DMS53 (cell line): ENCODE measurements at places on chromosomes 16 and 17.

DNA sequence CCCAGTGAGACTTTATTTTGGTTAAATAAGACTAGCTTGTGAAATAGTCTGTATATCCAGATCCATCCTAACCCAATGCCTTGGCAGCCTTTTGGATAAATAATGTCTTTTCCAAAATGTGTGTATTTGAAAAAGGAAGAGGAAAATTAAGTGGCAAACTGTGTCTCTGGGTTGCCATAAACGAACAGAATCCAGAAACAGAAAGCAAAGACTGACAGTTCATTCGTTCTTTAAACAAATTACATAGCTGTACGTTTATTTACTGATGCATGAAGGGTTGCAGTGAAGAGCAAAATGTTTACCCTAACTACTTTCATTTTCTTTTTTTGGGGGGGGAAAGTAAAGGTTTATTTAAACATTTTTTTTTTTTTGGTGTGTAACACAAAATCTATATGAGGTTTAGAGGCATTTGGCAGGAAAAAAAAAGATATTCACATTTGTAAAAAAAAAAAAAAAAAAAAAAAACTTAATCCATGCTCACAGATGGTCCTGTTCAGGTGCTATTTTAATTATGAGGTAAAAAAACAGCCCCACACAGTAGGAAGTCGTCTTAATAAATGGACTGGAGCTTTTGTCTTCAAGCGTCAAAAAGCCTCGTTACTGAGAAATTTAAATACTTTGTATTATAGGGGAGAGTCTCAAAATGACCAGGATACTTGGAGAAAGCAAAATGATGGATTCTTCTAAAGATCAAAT lies 245.9 kb downstream of the FTO start:
- DNase-seq, result peak; percentile 55

- DNase-seq, result peak; percentile 25
Observed at GRCh38 chr17:58412961-58413586, 4.3 kb downstream of the RNF43 start.

- no peak for DNase-seq
Observed at GRCh38 chr17:65459677-65460347, 101.6 kb downstream of the AXIN2 start.

- no peak for DNase-seq
Observed at GRCh38 chr17:77516902-77517301, 376.1 kb downstream of the SEC14L1 start.

DNA sequence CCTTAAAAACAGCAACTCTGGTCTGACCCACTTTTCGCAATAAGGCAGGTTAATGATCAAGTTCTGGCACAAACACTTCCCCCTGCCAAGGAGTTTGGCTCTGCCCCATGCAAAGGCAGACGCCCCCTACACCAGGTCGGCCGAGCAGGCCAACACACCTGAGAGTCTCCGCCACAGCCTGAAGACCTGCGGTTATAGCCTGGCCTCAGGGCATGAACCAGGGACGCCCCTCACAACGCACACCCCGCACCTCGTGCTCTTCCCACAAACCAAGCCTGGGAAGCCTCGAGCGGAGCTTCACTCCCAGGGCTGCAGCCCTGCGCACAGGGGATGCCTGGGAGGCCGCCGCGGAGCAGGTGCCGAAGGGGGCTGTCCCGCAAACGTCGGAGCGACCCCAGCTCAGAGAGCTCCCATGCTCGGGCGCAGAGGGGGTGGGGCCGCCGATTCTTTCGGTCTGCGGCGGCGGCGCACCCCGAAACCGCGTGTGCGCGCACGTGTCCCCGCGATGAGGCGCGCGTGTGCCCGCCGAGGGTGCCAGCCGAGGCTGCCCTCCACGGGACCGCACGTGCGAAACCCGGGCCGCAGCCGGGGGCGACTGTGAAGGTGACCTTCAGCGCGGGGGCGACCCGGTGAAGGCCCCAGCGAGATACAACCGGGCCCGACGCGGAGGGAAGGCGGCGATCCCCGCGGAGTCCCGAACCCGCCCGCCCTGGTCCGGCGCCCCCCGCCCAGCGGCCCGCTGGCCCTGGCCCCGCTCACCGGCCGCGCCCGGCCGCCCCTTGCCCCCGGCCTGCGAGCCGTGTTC lies 559 bp downstream of the CLUH start:
- DNase-seq, result peak; percentile 53

DNA sequence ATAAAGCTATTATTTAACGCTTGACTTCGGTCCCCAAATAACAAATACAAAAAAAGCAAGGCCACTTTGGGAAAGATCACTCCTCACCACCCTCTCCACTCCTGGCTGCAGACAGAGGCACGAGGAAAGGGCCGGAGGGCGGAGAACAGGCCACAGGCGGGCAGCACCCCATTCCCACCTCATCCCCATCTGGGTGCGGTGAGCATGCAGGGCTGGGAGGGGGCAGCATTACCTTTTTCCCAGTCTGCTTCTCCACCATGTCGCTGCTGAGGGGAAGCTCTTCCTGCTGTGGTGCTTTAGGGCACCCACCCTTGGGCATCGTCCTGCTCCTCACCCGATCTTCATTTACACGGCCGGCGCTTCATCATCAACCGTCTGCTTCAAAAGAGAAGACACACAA lies 99.2 kb downstream of the ZNF778 start:
- no peak for DNase-seq

- no peak for DNase-seq
Observed at GRCh38 chr16:6249863-6250262, 1082.8 kb upstream of the RBFOX1 start.

DNA sequence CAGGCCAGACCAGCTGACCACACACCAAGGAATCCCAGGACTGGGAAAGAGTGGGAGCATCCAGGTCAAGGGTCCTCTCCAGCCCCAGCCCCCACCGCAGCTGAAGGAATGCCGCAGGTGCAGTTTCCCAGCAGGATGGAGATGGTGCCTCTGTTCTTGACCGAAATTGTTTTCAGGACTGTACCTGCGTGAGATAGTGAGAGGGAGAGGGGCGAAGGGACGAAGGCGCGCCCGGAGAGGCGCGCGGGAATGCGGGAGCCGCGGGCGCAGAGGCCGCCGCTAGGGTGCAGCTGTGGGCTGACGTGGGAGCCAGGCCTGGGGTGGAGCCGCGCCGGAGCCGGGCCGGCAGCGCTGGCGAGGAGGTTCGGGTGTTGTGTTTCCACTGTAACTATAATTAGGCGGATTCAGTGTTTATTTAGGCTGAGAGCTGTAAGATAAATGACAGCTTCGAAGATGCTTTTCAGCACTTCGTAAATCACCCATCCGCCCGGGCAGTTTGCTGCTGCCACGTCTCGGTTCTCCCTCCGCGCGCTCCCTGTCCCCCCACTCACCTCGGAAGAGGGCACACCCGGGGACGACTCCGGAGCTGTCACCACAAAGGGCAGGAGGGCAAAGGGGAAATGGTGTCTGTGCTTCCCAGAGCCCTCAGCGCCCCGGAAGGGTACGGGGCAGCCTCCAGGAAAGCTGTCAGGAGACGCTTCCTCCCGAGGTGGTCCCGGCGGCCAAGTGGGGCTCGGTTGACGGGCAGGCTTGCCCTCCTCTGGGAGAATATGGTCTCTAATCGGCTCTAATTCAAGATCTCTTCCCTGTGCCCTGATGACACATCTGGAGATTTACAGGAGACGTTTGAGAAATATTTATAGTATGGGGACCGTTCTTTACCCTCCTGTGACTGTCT lies 38.2 kb downstream of the HOXB1 start:
- peak; percentile 82 for DNase-seq

DNA sequence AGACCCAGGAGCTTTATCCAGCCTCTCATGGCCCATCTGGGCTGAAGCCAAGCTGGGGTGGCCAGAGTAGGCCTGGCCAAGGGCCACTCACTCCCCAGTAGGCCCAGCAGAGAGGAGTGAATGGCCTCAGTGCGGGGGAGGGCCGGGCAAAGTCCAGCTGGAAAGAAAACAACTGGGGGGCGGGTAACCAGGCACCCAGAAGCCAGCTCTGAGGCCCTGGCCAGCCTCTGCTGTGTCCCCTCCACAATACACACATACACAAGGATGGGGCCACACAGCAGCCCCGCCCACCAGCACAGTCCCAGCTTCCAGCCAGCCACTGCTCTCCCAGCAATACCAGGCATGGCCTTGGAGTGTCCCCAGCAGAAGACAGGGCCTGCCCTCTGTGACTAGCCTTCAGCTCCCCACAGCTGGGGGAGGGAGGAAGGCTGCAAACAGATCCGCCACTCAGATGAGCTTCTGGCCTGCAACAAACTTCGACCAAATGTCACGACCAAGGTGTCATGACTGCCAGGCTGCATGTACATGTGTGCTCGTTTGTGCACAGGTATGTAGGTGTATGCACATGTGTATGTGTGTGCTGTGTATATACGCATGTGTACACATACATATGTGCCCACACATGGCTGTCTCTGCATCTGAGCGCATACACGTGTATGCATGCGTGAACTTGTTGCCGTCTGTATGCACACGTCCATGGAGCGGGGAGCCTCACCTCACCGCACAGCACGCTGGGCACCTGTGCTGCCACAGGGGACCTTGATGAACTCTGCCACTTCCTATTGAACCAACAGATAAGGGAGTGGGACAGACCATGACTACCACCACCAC lies 5.0 kb downstream of the CARHSP1 start:
- peak; percentile 70 for DNase-seq

DNA sequence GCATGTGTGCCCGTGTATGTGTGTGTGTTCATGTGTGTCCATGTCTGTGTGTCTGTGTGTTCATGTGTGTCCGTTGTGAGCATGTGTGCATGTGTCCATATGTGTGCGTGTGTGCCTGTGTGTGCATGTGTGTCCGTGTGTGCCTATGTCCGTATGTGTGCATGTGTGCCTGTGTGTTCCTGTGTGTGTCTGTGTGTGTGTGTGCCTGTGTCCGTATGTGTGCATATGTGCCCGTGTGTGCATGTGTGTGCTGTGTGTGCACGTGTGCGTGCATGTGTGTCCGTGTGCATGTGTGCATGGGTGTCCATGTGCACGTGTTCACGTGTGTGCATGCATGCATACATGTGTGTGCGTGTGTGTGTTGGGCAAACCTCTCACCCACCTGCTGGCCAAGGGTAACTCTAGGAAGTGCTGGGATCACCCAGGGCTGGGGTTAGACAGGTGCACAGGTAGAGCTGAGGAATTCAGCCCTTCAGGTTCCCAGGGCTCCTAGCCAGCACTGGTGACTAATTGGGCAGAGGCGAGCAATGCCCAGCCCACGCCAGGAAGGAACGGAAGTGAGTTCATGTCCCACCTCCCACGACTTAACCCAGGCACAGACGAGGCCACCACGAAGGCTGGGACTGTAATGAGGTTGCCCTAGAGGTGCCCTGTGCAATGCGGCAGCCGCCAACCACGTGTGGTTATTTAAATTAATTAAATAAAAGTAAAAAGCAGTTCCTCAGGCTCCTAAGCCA lies 8.2 kb upstream of the CSNK1D start:
- DNase-seq, result peak; percentile 42

GRCh38 chr16:67015313-67015731 lies 13.6 kb upstream of the CBFB start:
- DNase-seq, result peak; percentile 26

DNA sequence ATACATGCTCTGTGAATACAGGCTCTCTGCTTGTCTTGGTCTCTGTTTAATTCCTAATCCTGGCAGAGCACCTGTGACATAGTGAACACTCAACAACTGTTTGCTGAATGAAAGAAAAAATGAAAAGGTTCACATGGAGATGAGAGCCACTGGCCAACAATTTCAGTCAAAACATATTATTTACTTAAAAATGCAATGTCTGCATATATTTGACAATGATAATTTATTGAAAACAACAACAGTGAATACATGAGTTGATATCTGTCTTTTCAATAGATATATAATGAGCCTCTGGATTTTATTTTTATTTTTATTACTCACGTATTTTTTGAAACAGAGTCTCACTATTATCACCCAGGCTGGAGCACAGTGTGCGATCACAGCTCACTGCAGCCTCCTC lies 136.6 kb downstream of the CDH13 start:
- DNase-seq, result no peak

GRCh38 chr16:2450535-2450934 lies 9.4 kb upstream of the TEDC2 start:
- DNase-seq, result no peak

DNA sequence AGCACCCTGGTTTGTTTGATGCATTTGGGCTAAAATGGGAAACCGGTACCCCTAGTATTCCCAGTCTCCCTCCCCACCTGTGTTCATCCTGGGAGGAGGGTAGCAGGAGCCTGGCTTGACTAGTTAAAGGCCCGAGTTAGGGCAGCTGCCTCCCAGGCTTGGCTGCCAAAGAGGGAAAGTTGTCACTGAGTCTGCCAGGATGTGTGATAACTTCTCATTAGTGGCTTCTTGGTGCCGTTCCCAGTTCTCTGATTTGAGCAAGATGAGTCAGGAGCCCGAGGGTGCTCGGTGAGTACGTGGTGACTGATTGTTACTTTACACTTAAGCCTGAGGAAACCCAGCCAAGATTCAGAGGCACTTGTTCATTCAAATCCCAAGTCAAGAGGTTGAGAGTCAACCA lies 2.5 kb downstream of the KRT32 start:
- DNase-seq, result no peak

DNA sequence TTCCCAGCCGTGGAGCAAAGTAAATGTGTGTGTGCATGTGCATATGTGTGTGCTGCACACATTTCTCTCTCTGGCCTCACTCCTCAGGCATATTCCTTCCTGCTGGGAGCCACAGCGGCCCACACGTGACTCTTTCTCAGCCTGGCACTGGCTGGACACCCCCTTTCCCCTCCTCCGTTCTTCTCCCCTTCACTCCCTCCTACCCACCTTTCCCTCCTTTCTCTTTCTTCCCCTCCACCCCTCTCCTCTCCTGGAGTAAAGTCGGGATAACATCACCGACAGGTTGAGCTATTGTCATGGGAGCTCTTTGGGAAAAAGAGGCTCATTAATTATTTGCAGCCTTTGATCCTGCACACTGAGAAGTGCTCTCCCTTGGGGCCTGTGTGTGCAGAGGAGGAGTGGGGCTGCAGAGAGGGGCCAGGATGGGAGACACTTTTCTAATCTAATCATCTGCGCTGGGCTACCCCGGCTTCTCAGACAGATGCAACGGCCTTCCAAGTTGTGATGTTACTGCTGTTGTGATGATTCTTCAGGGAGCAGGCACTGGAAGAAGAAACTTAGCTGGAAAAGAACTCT lies 126.3 kb upstream of the HSBP1 start:
- DNase-seq, result no peak

GRCh38 chr16:11586378-11586855 lies 302 bp downstream of the LITAF start:
- peak; percentile 52 for DNase-seq

DNA sequence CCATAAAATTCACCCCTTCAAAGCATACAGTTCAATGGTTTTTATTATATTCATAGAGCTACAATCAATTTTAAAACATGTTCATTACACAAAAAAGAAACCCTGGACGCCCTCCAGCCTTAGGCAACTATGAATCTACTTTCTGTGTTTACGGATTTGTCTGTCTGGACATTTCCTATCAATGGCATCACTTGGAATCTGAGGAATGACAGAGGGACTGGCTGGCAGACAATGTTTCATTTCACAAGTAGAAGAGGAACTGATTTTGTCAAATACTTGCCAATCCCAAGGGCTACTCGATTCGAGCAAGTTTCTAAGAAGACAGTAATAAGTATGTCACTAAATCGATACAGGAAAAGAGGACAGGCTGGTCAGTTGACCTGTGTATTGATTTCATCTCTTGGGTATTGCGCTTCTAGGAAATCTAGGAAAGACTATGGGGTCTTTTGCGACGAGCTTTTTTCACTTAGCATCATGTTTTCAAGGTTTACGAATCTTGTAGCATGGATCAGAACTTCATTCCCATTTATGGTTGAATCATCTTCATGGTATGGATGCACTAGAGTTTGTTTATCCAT lies 56.6 kb downstream of the RGS9 start:
- DNase-seq, result no peak
